Fibroblast of skin of left biceps (primary cell): ENCODE measurements at places on chromosomes 6 and 20.

DNA sequence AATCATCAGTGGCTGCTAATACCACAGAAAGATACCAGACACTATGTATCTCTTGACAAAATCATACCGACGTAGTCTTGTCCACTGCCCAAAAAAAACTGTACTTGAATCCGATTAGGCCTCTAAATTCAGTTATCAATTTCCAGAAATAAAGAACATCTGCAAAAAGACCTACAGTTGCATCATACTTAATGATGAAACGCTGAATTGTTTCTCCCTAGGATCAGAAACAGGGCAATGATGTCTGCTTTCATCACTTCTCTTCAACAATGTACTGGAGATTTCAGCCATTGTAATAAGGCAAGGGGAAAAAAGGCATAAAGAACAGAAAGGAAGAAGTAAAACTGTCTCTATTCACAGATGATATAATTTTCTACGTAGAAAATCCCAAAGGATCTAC is 152.0 kb downstream of the TASP1 start:
- no peak for DNase-seq

DNA sequence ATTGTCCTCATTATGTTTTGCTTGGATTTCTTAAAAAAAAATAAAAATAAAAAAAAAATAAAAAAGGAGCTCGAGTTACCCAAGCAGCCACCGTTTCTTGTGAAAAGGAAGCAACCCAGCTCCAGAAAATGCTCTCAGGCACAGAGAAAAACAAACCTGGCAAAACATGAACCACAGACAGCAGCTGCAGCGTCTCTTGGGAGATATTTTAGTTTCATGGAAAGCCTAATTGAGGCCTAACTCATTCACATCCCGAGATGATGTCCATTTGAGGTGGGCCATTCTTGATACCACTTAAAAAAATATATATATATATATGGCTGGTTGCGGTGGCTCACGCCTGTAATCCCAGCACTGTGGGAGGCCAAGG is 13.7 kb upstream of the MRAP2 start:
- no peak for DNase-seq

DNA sequence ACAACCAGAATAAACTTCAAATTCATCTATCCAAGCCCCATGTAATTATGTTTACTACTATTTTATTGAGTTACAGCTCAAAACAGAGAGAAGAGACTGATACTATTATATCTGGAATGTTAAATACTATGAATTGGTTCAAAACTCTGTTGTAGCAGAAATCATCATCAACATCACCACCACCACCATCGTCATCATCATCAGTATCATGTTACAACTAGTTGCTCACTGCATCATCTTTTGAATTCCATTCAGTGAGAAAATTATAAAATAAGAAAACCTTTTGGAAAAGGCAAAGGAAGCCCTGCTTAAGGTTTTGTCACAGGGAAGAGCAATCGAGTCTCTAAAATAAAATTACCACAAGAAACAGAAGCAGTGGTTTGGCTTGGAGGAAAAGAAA is 36.2 kb upstream of the THEMIS start:
- DNase-seq, result no peak

DNA sequence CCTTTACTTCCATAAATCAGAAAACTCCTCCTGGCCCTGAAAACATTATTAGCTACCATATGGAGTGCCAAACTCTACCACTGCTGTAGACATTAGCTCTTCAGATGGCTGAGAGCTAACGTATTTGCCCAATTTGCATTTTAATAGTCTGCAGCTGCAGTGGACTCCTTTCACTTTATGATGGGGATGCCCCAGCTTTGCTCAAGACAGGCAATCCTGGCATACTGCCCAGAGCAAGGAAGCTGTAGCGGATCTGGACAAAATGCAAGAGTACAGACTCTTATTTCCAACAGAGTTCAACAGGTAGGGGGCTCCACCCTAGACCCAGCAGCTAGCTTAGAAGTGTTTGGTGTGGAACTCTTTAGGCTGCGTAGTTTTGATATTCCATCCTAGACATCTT is 246.7 kb downstream of the FOXC1 start:
- no peak for DNase-seq

DNA sequence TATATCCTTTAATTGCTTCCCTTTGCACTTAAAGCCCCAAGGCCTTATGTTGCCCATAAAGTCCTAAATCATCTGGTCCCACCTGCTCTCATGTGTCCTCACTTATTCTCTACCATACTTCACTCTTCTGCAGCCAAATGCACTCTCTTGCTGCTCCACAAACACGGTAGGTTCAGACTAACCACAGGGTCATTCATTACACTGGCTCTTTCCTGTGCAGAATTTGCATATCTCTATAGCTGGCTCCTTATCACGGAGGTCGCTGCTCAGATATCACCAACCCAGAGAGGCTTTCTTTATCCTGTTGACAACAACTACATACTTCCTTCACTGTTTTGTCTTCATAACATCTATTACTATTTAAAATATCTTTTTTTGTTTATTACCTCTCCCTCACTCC is 86.8 kb downstream of the MOXD1 start:
- DNase-seq, result no peak

DNA sequence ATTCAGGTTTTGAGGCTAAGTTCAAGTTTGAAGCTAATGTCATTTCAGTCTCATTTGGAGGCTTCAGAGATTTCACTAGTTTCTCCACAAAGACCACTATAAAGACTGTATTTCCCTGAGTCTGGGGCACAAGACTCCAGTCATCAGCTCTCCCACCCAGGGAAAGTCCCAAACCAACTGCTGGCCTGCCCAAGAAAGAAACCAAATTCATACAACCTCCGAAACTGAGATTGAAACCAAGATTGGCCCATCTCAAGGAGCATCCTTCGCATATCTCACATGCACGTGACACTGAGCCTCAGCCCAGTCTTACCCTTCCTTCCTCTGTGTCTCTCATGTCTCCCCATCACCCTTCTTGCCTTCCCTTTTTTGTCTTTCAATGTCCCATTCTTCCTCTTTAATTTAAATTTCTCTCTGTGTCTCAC is 3.5 kb upstream of the LTA start:
- DNase-seq, result no peak
